MCF 10A (cell line): ENCODE measurements at places on chromosomes 2 and 18. TPM values are rescaled to one million over a fixed set of nuclear protein-coding genes. Genes with fewer than 3 reads are reported as not detected.

- H3K27me3 ChIP-seq, result no peaks in the 10 kb centered on the region
- no peaks in the 10 kb centered on the region for H3K36me3 ChIP-seq
- peaks cover 10% of the 10 kb centered on the region for H3K4me1 ChIP-seq
- H3K4me3 ChIP-seq, result no peak overlapping the region
- DNase-seq, result peak; percentile 44
Measured at GRCh38 chr2:172137109-172137508, 34.4 kb upstream of the DLX2 start.

DNA sequence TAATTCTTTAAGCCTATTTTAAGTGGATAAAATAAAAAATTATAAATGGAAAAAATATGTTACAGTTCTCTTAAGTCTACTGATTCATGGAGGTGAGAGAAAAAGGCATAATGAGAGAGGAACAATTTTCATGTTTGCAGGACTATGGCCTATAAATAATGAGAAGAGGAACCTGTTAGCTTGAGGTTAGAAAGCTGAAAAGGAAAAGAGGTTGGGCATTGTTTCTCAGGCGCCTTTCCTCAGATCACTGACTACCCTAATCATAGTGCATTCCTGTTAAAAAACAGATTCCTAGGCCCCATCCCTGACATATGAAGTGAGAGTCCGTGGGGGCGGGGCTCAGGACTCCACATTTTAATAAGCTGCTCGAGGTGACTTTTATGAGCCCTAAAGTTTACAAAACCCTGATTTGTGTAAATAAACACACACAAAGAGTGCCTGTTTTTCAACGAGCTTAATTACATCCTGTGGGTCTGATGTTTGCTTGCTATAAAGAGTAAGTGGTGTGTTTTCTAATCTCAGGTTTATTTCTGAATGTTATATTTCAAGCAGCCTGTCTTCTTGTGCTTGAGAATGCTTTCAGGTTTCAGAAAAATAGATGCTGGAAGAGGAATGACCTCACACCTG, 335.5 kb downstream of the CLIP4 start:
- no peaks in the 10 kb centered on the region for H3K27me3 ChIP-seq
- H3K27ac ChIP-seq, result no peak overlapping the region
- H3K4me3 ChIP-seq, result no peak overlapping the region
- no peak for DNase-seq
- H3K4me1 ChIP-seq, result no peaks in the 10 kb centered on the region

DNA sequence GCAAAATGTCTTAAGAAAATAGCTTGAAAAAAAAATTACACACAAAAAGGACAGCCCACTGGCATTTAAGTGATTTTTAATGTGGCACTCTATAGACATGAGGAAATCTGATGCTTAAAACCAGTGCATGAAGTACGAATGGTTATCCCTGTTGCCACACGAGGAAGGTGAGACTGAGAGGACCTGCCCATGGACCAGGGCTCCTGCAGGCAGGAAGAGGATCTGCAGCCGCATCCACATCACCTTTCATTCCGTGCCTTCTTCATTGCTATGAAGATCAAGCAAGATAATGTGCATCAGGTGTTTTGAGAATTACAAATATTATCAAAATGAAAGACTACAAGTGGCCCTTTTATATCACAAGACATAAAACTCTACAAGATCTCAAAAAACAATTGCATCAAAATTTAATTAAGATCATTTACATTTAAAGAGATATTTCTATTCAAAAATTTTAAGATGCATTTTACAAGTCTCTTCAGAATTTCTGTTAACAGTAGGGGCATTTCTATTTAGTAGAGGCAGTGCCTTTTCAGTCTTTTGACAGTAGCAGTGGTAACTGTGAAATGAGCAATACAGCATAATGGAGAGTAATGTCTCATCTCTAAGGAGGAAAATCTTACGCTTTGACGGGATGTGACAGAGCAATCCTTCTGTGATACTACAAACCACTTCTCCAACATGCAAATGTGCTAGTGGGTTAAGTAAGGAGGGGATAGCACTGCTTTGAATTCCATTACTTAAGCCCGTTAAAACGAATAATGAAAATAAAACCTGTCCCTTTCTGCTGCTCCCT, 83.4 kb downstream of the SLC5A7 start:
- no peaks in the 10 kb centered on the region for H3K4me1 ChIP-seq
- H3K27me3 ChIP-seq, result peaks cover 56% of the 10 kb centered on the region
- H3K36me3 ChIP-seq, result no peaks in the 10 kb centered on the region
- no peak overlapping the region for H3K4me3 ChIP-seq
- H3K27ac ChIP-seq, result no peak overlapping the region

DNA sequence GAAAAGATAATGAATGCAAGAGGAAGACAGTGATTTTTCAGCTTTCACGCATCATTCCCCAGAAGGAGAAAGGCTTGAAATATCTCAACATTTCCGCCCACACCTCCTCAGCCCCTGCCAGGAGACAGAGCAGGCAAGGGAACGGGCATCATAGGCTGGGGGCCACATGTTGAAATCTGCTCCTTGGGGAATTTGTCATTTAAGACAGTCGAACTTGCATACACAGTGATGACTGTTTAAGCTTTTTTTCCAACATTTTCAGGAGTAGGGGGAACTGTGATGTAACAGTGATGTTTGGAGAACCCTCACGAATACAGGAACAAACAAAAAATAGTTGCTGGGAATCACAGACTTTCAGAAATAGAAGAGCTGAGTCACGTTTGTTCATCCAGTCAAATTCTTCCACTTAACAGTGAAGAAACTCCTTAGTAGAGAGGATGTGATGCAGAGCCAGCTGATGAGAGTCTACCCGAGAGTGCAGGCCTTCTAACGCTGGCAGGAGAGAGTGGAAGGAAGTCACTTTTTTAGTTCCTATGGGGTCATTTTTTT, 266.8 kb downstream of the ALPK2 start:
- peak overlapping the region; percentile 97 for H3K27ac ChIP-seq
- peaks cover 56% of the 10 kb centered on the region for H3K36me3 ChIP-seq
- H3K4me3 ChIP-seq, result peak overlapping the region; percentile 43

COL3A1 gene
- not detected in 2 replicates for total RNA-seq

CAVIN2 gene
- 14.7 and 16.4 TPM in 2 replicates for total RNA-seq

MDH1B gene
- total RNA-seq, result 0.66 and 0.77 TPM in 2 replicates

DNA sequence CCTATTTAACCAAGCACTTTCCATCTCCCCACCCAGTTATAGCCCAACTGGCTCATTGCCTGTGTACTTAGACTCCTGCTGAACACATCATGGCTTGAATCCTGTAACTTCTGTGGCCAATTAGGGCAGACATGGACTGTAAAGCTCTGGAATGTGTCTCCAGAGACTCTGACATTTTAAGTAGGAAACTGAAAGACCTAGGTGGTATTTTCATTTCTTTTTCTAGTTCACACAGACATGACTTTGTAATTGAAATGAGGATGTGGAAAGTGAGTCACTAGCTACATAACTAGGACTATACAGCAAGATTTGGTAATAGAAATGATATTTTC, 12.2 kb downstream of the DOK1 start:
- no peaks in the 10 kb centered on the region for H3K27me3 ChIP-seq
- peak; percentile 54 for DNase-seq
- H3K4me1 ChIP-seq, result peaks cover 48% of the 10 kb centered on the region

DNA sequence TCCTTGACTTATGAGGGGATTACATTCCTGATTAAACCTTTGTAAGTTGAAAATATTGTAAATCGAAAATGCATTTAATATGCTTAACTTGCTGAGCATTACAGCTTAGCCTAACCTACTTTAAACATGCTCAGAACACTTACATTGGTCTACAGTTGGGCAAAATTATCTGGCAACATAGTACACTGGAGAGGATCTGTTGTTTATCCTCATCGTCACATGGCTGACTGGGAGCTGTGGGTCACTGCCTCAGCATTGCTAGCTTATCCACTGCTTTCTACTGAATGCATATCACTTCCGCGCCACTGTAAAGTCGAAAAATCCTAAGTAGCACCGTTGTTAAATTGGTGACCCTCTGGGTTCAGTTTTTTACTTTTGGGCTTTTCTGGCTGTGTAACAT, 13.7 kb downstream of the PMS1 start:
- DNase-seq, result no peak
- peaks cover 31% of the 10 kb centered on the region for H3K4me1 ChIP-seq
- H3K36me3 ChIP-seq, result peaks cover 39% of the 10 kb centered on the region
- H3K27me3 ChIP-seq, result no peaks in the 10 kb centered on the region
- peak overlapping the region; percentile 16 for H3K27ac ChIP-seq
- H3K4me3 ChIP-seq, result no peak overlapping the region

DNA sequence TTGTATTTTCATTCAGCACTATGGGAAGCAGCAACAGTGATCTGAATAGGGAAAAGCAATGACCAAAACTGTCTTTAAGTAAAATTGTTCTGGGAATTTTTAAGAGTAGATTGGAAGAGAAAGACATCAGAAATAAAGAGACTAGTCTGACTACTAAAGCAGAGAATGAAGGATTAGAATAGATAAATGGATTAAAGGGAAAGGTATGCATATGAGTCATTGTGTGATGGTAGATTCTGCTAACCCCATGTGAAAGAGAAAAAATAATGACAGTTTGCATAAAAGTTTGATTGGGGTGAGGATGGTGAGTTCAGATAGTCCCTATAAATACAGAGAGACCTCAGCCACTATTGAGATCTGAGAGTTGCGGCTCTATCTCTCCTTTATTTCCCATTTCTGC, 139.6 kb upstream of the DCC start:
- H3K4me3 ChIP-seq, result no peak overlapping the region
- no peak overlapping the region for H3K27ac ChIP-seq
- no peak for DNase-seq

DNA sequence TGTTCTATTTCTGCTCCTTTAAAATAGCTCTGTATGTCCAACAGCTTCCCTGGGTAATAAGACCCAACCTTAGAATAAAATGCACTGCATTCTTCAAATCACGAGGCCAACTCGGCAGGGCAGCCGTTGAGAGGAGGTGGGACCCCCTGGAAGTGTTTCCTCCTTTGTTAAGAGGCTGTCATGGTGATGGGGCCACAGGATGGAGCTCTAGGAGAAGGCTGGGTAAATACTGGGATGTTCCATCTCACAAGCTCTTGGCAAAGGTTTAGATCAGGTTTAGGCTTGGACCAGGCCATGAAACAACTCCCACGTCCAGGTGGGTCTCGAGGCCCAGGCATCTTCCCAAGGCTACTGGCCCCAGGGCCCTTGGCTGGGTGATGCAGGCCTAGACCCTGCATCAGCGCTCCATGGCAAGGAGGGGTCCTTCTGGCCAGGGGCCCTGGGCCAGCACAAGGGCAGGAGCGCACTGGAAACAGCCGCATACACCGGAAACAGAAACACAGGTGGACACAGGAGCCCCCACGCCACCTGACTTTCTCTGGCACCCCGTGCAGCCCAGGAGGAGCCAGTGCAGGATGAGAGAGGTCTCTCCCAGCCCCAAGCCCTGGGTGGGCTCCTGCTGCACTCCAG, 38.8 kb upstream of the OTOS start:
- H3K27ac ChIP-seq, result no peak overlapping the region
- H3K4me3 ChIP-seq, result no peak overlapping the region
- no peak for DNase-seq
- peaks cover 7% of the 10 kb centered on the region for H3K4me1 ChIP-seq
- peaks cover 73% of the 10 kb centered on the region for H3K27me3 ChIP-seq

OTX1 gene
- 1.4 and 2.2 TPM in 2 replicates for total RNA-seq

- peaks cover 13% of the 10 kb centered on the region for H3K4me1 ChIP-seq
- H3K27ac ChIP-seq, result no peak overlapping the region
- no peaks in the 10 kb centered on the region for H3K27me3 ChIP-seq
- no peak overlapping the region for H3K4me3 ChIP-seq
- DNase-seq, result no peak
- peaks cover 6% of the 10 kb centered on the region for H3K36me3 ChIP-seq
Measured at GRCh38 chr2:71459084-71459431, 5.7 kb downstream of the DYSF start.

APCDD1 gene
- total RNA-seq, result 0.37 and 0.54 TPM in 2 replicates

- H3K36me3 ChIP-seq, result no peaks in the 10 kb centered on the region
- H3K4me1 ChIP-seq, result peaks cover 30% of the 10 kb centered on the region
- H3K27me3 ChIP-seq, result no peaks in the 10 kb centered on the region
- peak overlapping the region; percentile 40 for H3K4me3 ChIP-seq
Measured at GRCh38 chr2:19140463-19141208, 217.8 kb downstream of the OSR1 start.

- no peak overlapping the region for H3K4me3 ChIP-seq
- no peaks in the 10 kb centered on the region for H3K27me3 ChIP-seq
- no peak overlapping the region for H3K27ac ChIP-seq
- H3K4me1 ChIP-seq, result no peaks in the 10 kb centered on the region
- no peaks in the 10 kb centered on the region for H3K36me3 ChIP-seq
Measured at GRCh38 chr2:8081130-8081529, 600.7 kb upstream of the ID2 start.

DNA sequence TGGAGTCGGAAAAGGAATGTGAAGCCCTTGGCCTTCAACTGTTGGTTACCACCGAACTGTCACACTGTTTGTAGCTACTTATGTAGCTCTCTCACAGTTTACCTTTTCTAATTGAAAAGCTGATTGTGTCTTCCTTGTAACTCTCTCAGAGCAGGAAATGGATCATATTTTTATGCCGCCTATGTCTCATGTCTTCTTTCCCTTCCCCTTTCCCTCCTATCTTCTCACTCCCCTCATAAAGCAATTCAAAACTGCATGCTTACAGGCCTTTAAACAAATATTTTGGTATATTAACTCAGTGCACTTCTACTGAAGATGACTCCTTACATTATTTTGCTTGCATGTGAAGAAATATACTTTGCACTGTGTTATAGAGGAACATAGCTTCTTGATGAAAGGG, 6.0 kb downstream of the SLC39A10 start:
- H3K27me3 ChIP-seq, result no peaks in the 10 kb centered on the region
- H3K4me1 ChIP-seq, result peaks cover 11% of the 10 kb centered on the region
- no peak overlapping the region for H3K4me3 ChIP-seq
- peaks cover 9% of the 10 kb centered on the region for H3K36me3 ChIP-seq

GRCh38 chr2:65293376-65293775, 65.7 kb downstream of the ACTR2 start:
- DNase-seq, result no peak
- H3K27me3 ChIP-seq, result no peaks in the 10 kb centered on the region
- no peaks in the 10 kb centered on the region for H3K4me1 ChIP-seq
- H3K36me3 ChIP-seq, result no peaks in the 10 kb centered on the region
- H3K27ac ChIP-seq, result no peak overlapping the region

- H3K4me1 ChIP-seq, result peaks cover 9% of the 10 kb centered on the region
- no peaks in the 10 kb centered on the region for H3K27me3 ChIP-seq
- no peak for DNase-seq
Measured at GRCh38 chr2:234885118-234885517, 66.7 kb upstream of the SH3BP4 start.

DNA sequence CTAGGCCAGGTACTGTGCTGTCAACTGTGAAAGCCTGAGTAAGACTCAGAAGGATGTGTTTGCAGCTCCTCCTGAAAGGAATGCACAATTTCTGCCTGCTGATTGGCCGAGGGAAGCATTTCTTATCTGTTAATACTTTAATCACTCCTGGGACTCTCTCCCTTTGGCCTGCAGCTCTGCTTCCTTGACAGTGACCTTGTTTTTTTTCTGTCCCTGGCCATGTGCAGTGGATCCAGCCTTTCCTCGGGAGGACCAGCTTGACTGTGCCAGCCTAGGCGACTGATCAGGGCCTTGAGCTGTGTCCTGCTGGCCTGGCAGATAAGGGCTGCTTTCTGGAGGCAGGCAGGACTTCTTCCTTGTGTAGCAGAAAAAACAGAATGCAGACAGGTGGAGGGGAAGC, 10.0 kb downstream of the RNF144A start:
- H3K36me3 ChIP-seq, result no peaks in the 10 kb centered on the region
- no peaks in the 10 kb centered on the region for H3K4me1 ChIP-seq
- DNase-seq, result no peak
- peaks cover 41% of the 10 kb centered on the region for H3K27me3 ChIP-seq
- H3K4me3 ChIP-seq, result no peak overlapping the region

GRCh38 chr2:128215897-128216642, 102.6 kb downstream of the HS6ST1 start:
- no peaks in the 10 kb centered on the region for H3K27me3 ChIP-seq
- H3K27ac ChIP-seq, result no peak overlapping the region
- H3K4me3 ChIP-seq, result no peak overlapping the region
- DNase-seq, result no peak

ANKRD36B gene
- 21.5 and 32.3 TPM in 2 replicates for total RNA-seq

IL36G gene
- not detected in 2 replicates for total RNA-seq

RAB27B gene
- total RNA-seq, result 32.2 and 73.5 TPM in 2 replicates
